Stimulated activated CD8-positive, alpha-beta memory T cell treated with anti-CD3 and anti-CD28 coated beads, Interleukin-4, amount 100 ng/mL, for 1 hour (primary cell): ENCODE measurements at places on chromosomes 7 and 10.

DNA sequence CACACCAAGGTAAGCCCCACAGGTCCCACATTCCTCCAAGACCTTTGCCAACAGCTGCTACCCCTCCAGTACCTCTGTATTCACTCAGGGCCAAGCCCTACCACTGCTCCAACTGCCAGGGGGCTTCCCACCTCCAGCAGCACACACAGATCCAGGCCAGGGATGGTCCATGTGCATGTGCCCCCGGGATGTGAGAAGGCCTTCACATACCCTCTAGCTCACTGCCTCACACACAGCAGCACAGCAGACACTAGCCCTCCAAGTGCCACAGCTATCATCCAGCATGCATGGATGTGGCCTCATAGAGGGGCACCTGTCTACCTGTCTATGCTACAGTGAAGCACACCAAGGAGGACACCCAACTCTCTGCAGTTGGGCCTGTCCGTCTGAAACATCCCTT lies 488.8 kb downstream of the PLXNA4 start:
- no peak for DNase-seq

GRCh38 chr7:122463631-122464030 lies 159.1 kb upstream of the FEZF1 start:
- DNase-seq: no peak

GRCh38 chr7:129385116-129385515 lies 49.1 kb upstream of the STRIP2 start:
- no peak for DNase-seq

DNA sequence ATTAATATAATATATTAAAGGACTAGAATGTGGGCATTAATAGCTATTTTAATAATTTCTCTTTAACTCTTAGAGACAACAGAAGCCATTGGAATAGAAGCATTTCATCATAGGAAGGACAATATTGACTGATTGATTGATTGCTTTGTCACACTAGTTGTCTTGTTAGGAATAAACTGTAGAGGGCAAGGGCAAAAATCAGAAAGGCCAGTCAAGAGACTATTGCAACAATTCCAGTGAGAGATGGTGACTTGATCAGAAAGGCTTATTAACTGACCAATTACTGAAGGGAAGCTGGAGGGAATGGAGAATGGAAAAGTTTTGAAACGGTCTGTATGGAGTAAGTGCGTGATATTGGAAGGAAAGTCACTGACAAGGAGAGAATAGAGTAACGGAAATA lies 87.3 kb downstream of the RUNDC3B start:
- DNase-seq: no peak

- DNase-seq: no peak
These were observed 75.4 kb downstream of the NOC3L start for GRCh38 chr10:94287336-94287735.

GRCh38 chr10:6211671-6212635 lies 9.2 kb downstream of the PFKFB3 start:
- no peak for DNase-seq

DNA sequence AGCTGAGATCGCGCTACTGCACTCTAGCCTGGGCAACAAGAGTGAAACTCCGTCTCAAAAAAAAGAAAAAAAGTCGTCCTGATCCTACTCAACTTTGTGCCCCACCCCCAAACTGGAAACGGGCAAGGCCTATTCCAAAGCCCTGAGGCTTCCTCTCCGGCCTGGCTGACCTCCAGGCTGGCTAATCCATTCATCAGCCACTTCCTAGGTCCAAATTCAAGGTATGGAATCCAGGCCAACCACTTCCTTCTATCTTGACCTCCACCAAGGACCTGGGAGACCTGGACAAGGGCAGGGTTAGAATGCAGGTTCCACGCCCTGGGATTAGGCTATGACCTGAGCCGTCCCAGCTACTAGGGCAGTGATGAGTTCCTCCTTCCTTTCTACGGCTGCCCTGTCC lies 20.4 kb upstream of the EIF4H start:
- no peak for DNase-seq

GRCh38 chr10:3077940-3078630 lies 10.7 kb downstream of the PFKP start:
- no peak for DNase-seq

GRCh38 chr7:25652366-25652765 lies 424.1 kb upstream of the NPVF start:
- DNase-seq: no peak

- no peak for DNase-seq
These were observed 103.8 kb downstream of the HTR5A start for GRCh38 chr7:155173905-155174304.

DNA sequence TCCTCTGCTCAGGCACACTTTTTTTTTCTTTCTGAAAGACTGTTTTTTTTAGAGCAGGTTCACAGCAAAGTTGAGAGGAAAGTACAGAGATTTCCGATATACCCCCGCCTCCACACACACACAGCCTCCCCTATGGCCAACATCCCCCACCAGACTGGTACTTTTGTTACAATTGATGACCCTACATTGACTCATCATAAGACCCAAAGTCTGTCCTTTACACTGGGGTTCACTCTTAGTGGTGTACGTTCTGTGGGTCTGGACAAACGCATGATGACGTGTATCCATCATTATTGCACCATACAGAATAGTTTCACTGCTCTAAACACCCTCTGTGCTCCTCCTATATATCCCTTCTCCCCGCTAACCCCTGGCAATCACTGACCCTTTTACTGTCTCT lies 107.7 kb downstream of the RBM20 start:
- DNase-seq: no peak

- DNase-seq: no peak
These were observed 66.3 kb downstream of the MTERF1 start for GRCh38 chr7:91814189-91814588.

DNA sequence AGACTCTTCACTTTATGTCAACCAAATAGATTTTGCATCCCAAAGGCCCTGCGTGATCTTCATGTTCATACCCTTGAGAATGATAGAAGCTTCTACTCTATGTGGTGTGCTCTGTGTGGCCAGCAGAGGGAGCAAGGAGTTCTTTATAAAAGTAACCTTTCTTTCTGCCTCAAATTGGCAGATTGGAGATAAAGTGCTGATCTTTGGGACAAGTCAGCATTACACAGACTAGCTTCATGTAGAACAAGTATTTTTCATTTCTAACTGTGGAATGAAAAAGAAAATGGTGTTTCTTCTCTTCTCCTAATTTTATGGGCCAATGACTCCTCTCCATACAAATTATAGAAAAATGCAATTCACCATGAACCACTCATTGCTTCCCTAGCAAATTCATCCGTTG lies 1214.1 kb downstream of the SORCS1 start:
- DNase-seq: no peak

DNA sequence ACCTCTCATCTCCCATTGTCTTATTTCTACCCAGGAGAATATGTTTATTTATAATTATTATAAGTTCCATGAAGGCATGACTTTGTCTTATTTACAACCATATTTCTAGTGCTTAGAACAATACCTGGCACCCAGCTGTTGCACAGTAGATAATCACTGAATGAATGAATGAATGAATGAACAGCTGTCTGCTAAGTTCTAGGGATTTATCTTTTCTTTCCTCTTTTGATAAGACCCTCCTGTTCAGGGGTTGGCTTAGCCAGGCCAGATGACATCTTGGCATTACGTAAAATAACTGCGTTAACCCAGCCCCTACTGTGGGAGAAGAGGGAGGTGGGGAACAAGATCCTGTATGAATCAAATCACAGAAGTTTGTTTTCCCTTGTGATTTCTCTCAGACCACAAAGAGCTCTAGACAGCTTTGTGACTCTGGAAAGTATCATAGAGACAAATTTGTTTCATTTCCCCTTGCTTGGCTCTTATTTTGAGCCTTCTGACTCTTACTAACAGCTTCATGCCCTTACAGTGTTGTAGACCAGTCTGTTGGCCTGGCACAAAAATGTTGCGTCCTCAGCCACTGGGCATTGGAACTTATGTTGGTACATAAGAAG lies 8.4 kb downstream of the ZNF862 start:
- no peak for DNase-seq

- no peak for DNase-seq
These were observed 18.4 kb downstream of the FAM241B start for GRCh38 chr10:69648461-69648860.

GRCh38 chr7:129494041-129494440 lies 8.3 kb upstream of the SMKR1 start:
- no peak for DNase-seq

GRCh38 chr10:77168861-77169260 lies 468.7 kb downstream of the KCNMA1 start:
- no peak for DNase-seq

- DNase-seq: no peak
These were observed 14.2 kb downstream of the ANK3 start for GRCh38 chr10:60375293-60376004.

DNA sequence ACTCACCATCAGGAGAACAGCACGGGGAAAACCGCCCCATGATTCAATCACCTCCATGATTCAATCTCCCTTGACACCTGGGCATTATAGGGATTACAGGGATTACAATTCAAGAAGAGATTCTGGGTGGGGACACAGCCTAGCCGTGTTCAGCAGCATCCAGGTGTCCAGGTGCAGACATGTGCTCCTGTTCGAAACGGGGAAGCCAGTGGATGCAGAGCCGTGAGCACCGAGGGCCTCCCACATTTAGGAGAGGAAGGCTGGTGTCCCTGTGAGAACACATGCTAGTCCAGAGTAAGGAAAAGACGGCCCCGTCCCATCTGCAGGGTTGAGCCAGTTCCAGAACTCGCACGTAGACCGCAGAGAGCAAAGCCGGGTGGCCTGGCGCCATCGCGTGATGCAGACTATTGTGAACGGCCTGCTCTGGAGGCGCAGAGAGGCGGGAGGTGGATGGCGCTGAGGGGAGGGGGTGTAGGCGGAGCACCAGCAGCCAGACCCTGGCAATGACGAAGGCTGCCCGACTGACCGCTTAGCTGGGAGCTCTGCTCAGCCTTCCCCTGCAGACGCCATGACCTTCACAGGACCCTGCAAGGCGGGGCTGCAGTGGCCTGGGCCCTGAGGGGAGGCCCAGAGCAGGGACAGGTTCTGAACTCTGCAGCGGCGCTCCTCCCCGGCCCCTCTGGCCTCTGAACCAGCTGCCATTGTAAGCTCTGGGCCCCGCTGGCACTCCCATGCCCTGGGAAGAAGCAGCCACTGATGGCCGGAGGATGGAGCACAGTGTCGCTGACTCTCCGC lies 141.6 kb upstream of the TCERG1L start:
- no peak for DNase-seq

GRCh38 chr10:30803892-30804322 lies 174.4 kb upstream of the LYZL2 start:
- no peak for DNase-seq

GRCh38 chr7:117023325-117023854 lies 70.1 kb downstream of the ST7 start:
- DNase-seq: no peak

- no peak for DNase-seq
These were observed 84.1 kb upstream of the DLX6 start for GRCh38 chr7:96921231-96921630.

DNA sequence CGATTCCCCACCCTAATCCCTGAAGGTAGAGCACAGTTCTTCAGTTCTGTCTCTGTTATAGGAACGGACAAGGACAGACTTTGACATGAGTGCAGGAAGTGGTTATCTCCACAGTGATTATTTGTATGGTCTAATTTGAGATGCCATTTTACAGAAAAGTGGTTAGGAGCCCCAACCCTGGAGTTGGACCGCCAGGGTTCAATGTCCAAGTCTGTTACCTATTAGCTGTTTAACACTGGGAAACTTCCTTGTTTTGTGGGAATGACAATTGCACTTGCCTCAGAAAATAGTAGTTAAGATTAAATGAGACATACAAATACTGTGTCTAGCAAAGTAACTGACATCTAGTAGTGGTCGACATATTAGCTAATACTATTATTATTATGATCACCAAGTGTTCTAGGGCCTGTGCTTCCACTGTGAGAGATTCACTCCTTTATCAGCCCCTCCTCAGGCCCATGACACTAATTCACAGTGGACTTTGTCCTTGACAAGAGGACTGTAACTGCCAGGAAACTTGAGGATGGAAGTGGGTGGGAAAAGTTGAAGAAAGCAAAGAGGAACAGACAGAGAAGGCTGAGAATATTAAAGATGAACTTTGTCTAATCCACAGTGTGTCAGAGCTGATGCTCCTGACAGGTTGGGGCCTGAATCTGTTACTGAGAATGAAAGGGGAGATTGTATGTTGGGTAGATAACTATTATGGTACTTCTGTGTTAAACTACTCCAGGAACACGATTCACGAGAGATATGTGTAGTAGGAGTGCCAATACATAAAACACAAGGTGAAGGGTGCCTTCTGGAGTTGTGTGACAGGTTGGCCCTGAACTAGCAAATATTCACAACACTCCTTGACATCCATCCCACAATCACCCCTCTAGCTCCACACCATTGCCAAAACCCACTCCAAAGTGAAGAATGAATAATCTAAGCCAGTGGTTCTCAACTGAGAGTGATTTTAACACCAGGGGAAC lies 66.4 kb downstream of the TAC1 start:
- DNase-seq: no peak

DNA sequence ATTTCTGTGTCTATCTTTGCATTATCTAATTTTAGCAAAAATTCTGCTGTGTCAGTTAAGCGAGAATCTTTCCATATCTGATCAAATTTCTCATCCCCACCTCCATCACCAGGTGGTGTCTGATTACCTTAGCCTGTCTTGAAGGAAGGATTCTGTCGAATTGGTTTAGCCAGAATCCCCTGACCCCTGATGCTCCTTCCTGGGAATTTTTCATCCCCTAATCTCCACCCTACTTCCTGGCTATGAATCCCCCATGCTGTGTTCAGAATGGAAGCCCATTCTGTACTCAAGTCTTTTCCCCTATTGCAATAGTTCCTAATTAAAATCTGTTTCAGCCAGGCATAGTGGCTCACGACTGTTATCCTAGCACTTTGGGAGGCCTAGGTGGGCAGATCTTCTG lies 216.1 kb downstream of the SKIDA1 start:
- no peak for DNase-seq

DNA sequence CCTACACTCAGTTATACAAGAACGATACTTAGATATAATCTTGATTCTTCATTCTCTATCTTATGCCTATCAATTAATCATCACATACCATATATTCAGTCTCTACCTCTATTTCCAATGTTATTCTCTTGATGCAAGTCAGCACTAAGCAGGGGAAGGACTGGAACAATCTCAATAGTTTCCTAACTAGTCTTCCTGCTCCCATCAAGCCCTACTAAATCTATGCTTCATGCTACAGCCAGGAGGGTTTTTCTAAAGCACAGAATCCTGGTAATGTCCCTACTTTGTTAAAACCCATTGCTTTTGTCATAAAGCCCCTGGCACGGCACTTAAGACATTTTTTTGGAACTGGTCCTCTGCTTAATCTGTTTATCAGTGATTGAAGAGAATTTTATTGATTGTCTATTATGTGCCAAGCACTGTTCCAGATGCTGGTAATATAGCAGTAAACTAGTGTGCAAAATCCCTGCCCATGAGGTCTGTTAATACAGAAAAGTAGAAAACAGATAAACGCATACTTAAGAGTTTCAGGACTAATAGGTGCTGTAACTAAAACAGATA lies 323.3 kb upstream of the LRRN3 start:
- no peak for DNase-seq
